ENCODE measurements at places on chromosomes 4 and X. TPM values are rescaled to one million over a fixed set of nuclear protein-coding genes. Genes with fewer than 3 reads are reported as not detected.

- no peak overlapping the region for H3K4me3 ChIP-seq
- no peaks in the 10 kb centered on the region for H3K27me3 ChIP-seq
- no peak overlapping the region for H3K27ac ChIP-seq
These were observed 179.1 kb upstream of the MAB21L2 start for GRCh38 chr4:150402871-150403272.

DNA sequence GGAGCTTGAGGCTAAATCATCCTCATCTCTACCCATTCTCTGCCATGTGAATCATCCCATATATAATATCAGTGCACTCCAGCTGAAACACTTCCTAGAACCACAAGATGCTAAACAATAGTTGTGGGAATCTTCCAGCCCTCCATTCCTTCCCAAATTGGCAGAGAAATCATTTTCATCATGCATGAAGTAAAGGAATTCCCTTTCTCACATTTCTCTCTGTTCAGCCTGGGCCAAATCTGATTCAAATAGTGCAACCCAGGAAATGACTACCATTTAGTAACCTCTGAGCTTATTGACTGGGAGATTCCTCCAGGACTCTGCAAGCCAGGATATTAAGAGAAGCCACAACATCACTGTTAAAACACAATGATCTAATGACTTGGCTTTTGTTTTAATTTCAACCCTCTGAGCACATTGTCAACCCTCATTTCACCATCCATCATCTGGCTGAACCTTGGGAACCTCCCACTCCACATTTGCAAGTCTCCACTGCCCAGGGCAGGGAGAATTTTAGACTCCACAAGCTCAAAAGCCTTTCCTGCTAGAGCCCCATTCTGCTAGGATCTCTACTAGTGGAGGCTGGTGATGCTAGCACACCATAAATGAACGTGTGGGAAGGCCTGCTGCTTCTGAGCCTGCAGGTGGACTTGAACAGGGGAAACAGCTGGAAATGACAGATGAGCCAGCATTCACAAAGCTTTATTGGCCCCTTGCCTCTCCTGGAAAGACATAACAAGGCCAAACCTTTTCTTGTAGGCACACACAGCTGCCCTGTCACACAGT is 133.9 kb downstream of the TET2 start:
- peaks cover 15% of the 10 kb centered on the region for H3K36me3 ChIP-seq
- H3K4me3 ChIP-seq = no peak overlapping the region
- H3K27me3 ChIP-seq = no peaks in the 10 kb centered on the region
- no peaks in the 10 kb centered on the region for H3K4me1 ChIP-seq
- DNase-seq = peak; percentile 41
- no peak overlapping the region for H3K27ac ChIP-seq

- no peak overlapping the region for H3K27ac ChIP-seq
- H3K4me1 ChIP-seq = no peaks in the 10 kb centered on the region
- H3K4me3 ChIP-seq = no peak overlapping the region
- no peak for DNase-seq
- no peaks in the 10 kb centered on the region for H3K36me3 ChIP-seq
These were observed 11.5 kb upstream of the CAMK2D start for GRCh38 chr4:113773014-113773413.

- no peak for DNase-seq
- no peaks in the 10 kb centered on the region for H3K36me3 ChIP-seq
- no peaks in the 10 kb centered on the region for H3K4me1 ChIP-seq
These were observed 85.0 kb upstream of the CPEB2 start for GRCh38 chr4:14917298-14917633.

Gene GCNA
- total RNA-seq = 0.48 TPM

Gene EVC2
- total RNA-seq = 9.9 TPM

Gene LANCL3
- not detected for total RNA-seq

Gene PLAC1
- 2.7 TPM for total RNA-seq

Measured in SJCRH30 (cell line).